ENCODE measurements at places on chromosomes 7 and 10.

DNA sequence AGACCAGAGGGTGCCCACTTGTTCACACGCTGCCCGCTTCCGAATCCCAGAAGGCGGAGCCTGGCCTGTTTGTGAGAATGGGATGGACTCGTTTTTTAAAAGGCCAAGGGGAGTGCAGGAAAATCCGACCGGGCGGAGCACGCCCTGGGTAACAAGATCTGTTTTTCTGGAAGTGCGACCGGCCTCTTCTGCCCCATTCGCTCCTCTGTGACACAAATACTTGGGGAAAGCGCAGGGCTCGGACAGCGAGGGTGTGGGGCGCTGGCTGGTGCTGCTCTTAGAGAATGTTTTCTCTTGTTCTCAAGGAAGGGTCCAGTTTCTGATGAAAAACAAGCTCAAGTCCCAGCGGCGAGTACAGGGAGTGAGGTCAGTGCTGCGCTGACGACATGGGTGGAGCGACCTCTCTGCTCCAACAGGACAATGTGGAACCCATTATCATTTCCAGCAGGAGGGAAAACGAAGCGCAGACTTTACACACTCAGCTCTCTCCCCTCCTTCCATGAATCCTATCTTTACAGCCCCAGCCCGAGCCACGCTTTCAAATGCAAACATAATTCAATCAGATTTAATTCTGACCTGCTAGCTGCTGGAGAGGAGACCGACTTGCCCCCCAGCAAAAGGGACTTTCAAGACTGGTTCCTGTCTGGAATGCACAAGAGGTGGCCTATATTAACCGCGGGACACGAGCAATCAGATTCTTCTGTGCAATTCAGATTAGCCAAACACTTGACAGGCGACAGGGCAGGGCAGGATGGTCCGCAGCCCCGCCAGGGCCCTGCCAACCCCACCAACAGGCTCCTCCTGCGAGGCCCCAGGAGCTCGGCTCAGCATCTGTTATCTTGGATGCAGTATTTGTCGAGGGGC, 1.1 kb downstream of the RADIL start:
- peak; percentile 65 for DNase-seq

DNA sequence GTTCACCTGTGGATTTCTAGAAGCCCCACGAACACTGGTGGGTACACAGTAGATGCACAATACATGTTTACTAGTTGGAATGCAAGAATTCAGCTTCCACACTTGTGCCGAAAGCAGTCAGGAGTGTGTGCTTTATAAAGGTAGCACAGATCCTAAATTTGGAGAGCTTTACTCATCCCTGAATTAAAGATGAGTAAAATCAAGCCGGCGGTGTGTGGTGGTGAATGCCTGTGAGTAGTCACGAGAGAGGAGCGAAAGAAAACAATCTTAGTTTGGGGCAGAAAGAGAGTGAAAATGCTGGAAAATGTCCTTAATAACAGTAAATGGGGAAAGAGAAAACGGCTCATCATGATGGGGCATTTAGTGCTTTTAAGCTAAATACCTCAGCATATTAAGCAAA, 13.6 kb upstream of the ENO4 start:
- no peak for DNase-seq

- DNase-seq: no peak
Observed at GRCh38 chr7:51031791-51032515, 249.3 kb upstream of the GRB10 start.

- no peak for DNase-seq
Observed at GRCh38 chr7:87448388-87448787, 27.1 kb downstream of the ABCB4 start.

GRCh38 chr10:48210391-48210790, 64.1 kb downstream of the FRMPD2 start:
- no peak for DNase-seq

- DNase-seq: no peak
Observed at GRCh38 chr10:117519879-117520278, 22.7 kb upstream of the EMX2 start.

DNA sequence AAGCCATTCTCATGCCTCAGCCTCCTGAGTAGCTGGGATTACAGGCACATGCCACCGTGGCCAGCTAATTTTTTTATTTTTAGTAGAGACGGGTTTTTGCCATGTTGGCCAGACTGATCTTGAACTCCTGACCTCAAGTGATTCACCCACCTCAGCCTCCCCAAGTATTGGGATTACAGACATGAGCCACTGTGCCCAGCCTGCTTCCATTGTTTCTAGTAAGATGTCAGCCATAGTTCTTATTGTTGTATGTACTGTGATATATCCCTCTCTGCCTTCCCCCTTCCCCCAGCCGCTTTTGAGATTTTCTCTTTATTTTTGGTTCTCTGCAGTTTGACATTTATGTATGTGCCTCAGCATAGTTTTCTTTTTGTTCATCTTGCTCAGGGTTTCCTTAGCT, 87.9 kb upstream of the KLF14 start:
- DNase-seq: no peak

- DNase-seq: no peak
Observed at GRCh38 chr10:11598712-11599397, 12.6 kb downstream of the USP6NL start.

All from ovary (tissue), 10 donors.